Osteoblast (primary cell): ENCODE measurements at places on chromosomes 12 and 14. TPM values are rescaled to one million over a fixed set of nuclear protein-coding genes. Genes with fewer than 3 reads are reported as not detected.
A peak's percentile ranks its signal among the peaks of the same experiment; 100 is the strongest.

The FGD4 gene
- 5.6 and 11.9 TPM in 2 replicates for total RNA-seq

DNA sequence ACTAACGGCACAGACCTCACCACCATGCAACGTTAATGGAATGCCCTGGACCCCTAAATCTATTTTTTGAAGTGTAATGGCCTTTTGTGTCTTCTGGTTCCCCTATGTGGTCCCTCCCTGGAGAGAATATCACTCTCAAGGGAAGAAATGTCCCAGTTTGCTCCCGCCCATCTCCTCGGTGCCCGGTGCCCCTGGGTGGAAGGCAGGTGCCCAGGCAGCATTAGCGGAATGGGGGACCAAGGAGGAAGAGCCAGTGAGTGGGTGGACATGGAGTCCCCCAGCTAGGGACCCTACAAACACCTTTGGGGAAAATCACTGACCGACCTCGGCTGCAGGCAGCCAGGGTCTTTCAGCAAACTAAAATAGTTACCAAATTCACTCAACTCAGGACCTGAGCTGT lies 212.1 kb upstream of the RTL1 start:
- H3K27ac ChIP-seq, result no peak overlapping the region
- H3K27me3 ChIP-seq, result peaks cover 6% of the 10 kb centered on the region
- H3K36me3 ChIP-seq, result no peaks in the 10 kb centered on the region
- DNase-seq, result no peak
- no peak overlapping the region for H3K4me3 ChIP-seq
- H3K4me1 ChIP-seq, result peaks cover 6% of the 10 kb centered on the region

The NEUROD4 gene
- total RNA-seq, result not detected in 2 replicates

- H3K27ac ChIP-seq, result no peak overlapping the region
- H3K27me3 ChIP-seq, result no peaks in the 10 kb centered on the region
- H3K36me3 ChIP-seq, result no peaks in the 10 kb centered on the region
- no peak overlapping the region for H3K4me3 ChIP-seq
- DNase-seq, result peak; percentile 41
- no peaks in the 10 kb centered on the region for H3K4me1 ChIP-seq
Observed at GRCh38 chr12:104546575-104546974, 89.8 kb downstream of the CHST11 start.

The P2RX7 gene
- 3.8 and 4.0 TPM in 2 replicates for total RNA-seq

DNA sequence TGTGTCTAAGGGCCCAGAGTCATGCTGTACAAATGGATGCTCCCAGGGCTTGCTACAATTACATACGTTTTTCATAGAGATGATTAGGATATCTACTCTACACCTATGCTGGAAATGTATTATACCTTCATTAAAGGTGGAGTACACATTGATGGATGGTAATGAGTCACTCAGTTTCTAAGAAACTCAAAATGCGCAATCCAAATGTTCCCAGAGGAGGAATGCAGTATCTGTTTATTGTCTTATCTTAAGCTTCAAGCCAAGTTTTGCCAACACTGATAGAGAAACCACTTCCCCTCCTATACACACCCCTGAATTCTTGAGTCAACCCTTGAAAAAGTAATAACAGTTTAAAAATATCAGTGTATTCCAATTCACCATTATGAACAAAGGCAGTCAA lies 266.6 kb upstream of the FAR2 start:
- H3K27me3 ChIP-seq, result no peaks in the 10 kb centered on the region
- no peaks in the 10 kb centered on the region for H3K4me1 ChIP-seq
- no peak overlapping the region for H3K27ac ChIP-seq
- no peaks in the 10 kb centered on the region for H3K36me3 ChIP-seq
- no peak for DNase-seq

The SERPINA3 gene
- total RNA-seq, result 2.7 and 5.1 TPM in 2 replicates

GRCh38 chr14:71734885-71735284 lies 197.3 kb upstream of the RGS6 start:
- H3K27me3 ChIP-seq, result no peaks in the 10 kb centered on the region
- no peak overlapping the region for H3K27ac ChIP-seq
- peaks cover 92% of the 10 kb centered on the region for H3K36me3 ChIP-seq
- no peak overlapping the region for H3K4me3 ChIP-seq
- peaks cover 21% of the 10 kb centered on the region for H3K4me1 ChIP-seq
- peak; percentile 47 for DNase-seq

DNA sequence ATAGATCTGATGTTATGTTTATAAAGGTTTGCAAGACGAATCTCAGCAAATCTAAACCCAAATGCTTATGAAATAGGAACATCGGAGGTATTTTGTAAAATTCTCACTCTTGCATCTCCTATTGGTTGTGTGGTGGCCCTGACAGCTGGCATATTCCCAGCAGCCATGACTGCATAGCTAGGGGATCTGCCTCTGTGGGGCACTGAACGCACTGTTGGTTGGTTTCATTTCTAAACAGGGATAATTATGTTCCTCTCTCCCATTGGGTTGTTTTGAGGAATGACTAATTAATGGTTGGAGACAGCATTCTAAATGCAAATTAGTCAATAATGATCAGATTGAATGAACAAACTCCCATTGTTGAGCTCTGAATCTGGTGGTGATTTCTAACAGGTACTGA lies 2.7 kb upstream of the BEST3 start:
- H3K27ac ChIP-seq, result no peak overlapping the region
- no peaks in the 10 kb centered on the region for H3K36me3 ChIP-seq
- DNase-seq, result no peak
- H3K27me3 ChIP-seq, result peaks cover 6% of the 10 kb centered on the region

The FAM181A gene
- total RNA-seq, result not detected in 2 replicates

GRCh38 chr12:89349814-89350213 lies 2.5 kb downstream of the DUSP6 start:
- peak; percentile 91 for DNase-seq
- H3K27ac ChIP-seq, result peak overlapping the region; percentile 90
- H3K27me3 ChIP-seq, result no peaks in the 10 kb centered on the region
- H3K4me1 ChIP-seq, result peaks cover 45% of the 10 kb centered on the region
- peak overlapping the region; percentile 94 for H3K4me3 ChIP-seq

- no peak overlapping the region for H3K4me3 ChIP-seq
- DNase-seq, result no peak
Observed at GRCh38 chr12:132341318-132342050, 12.1 kb upstream of the GALNT9 start.

The CYP27B1 gene
- 0.29 and 0.36 TPM in 2 replicates for total RNA-seq

The NKX2-1 gene
- not detected in 2 replicates for total RNA-seq

DNA sequence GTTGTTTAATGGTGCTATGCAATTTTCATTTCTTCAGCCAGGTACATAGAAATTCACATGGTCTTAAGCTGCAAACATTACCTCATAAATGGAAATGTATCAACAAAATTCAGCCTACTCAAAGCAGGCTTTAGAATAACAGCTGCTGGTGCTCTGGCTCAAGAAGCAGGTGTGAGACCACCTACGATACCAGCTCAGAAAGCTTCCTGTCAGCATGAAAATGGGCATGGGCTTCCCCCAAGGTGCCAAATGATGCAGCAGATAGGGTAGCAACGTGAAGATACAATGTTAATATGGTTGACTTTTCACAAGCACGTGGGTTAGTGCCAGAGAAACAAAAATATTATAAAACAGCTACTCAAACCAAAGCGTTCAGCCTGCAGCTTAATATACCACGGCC lies 343.4 kb upstream of the PRICKLE1 start:
- H3K36me3 ChIP-seq, result no peaks in the 10 kb centered on the region
- peaks cover 5% of the 10 kb centered on the region for H3K27me3 ChIP-seq
- H3K4me1 ChIP-seq, result peaks cover 6% of the 10 kb centered on the region
- no peak overlapping the region for H3K4me3 ChIP-seq

GRCh38 chr12:31961137-31961536 lies 1.9 kb downstream of the RESF1 start:
- no peak overlapping the region for H3K4me3 ChIP-seq
- no peaks in the 10 kb centered on the region for H3K27me3 ChIP-seq
- peaks cover 7% of the 10 kb centered on the region for H3K36me3 ChIP-seq
- DNase-seq, result no peak
- peaks cover 15% of the 10 kb centered on the region for H3K4me1 ChIP-seq
- no peak overlapping the region for H3K27ac ChIP-seq

The NEDD8 gene
- total RNA-seq, result 56.3 and 69.1 TPM in 2 replicates

The DNAI7 gene
- total RNA-seq, result 0.29 and 0.36 TPM in 2 replicates

- peaks cover 8% of the 10 kb centered on the region for H3K27me3 ChIP-seq
- DNase-seq, result peak; percentile 98
- no peaks in the 10 kb centered on the region for H3K36me3 ChIP-seq
- H3K4me3 ChIP-seq, result no peak overlapping the region
- no peaks in the 10 kb centered on the region for H3K4me1 ChIP-seq
Observed at GRCh38 chr12:3273409-3273853, 196.3 kb downstream of the TSPAN9 start.

DNA sequence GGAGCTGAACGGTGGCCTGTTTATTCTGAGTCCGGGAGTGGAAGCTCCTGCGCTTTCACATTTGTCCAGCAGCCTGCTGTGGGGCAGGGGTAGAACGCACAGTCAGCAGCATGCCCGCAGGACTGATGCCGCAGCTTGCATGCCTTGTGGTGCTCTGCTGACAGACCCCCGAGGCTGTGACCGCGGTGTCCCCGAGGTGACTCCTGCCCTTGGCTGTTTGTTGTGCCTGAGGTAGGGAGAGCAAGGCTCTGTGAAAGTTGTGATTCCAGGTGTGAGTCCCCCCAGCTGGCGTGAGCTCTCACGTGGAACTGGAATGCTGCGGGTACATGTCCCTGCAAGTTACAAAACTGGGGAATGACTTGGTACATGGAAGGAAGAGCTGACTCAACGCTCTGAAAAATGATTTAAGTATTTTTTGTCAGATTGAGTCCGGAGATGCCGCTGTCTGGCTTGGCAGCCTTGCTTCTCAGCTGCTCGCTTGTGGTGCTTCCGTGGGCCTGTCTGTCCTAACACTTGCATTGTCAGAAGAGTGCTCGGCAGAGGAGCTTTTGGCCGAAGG lies 18.1 kb downstream of the MLXIP start:
- H3K36me3 ChIP-seq, result no peaks in the 10 kb centered on the region
- no peaks in the 10 kb centered on the region for H3K27me3 ChIP-seq
- H3K27ac ChIP-seq, result peak overlapping the region; percentile 52
- peaks cover 19% of the 10 kb centered on the region for H3K4me1 ChIP-seq
- no peak overlapping the region for H3K4me3 ChIP-seq

DNA sequence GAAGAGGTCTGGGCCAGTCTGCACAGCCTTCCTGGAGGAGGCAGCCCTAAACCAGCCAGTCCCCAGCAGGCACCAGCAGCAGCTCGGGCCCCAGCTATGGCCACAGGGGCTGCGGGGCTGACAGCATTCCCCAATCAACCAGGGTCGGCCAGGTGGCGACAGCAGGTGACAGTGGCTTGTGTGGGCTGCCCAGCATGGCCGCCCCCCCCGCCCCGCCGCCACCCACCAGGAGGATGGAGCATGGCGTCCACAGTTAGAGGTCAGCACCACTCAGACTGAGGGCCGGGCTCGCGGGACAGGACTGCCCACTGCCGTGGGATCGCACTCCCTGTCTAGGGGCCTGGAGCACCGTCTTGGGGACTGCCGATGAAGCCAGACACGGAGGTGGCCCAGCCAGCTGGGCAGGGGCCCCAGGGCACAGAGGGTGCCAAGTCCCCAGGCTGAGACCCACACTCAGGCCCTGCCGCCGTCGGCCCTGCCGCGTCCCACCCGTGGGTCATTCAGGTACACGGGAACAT lies 15.0 kb downstream of the AKT1 start:
- DNase-seq, result peak; percentile 75
- no peak overlapping the region for H3K27ac ChIP-seq
- H3K4me3 ChIP-seq, result no peak overlapping the region
- no peaks in the 10 kb centered on the region for H3K27me3 ChIP-seq

DNA sequence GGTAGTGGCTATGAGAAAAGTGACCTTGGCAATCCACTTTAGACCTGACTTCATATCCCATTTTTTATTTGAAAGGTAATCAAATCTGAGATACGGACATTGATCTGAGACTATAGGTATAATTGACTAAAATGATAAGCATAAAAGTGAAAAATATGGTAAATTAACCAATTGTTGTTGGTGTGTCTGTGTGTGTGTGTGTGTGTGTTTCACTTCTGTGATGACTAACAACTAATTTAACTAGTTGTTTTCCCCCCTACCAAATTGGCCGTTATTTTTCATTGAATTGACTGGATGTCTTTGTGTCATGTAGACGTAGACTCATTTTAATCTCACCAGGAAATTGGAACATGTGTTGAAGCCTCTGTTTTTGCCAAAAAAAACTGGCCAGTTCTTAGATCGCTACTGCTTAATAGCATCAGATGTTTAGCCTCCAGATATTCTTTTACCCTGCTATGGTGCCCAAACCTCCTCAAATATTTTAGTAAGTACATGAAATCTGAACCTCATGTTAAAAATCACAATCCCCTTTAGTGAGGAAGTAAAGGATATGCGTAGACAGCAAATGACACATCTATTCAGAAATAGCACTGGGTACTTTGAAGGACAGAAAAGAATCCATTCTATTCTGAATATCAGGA lies 395.0 kb downstream of the EGLN3 start:
- peaks cover 5% of the 10 kb centered on the region for H3K4me1 ChIP-seq
- no peaks in the 10 kb centered on the region for H3K27me3 ChIP-seq
- DNase-seq, result no peak
- H3K36me3 ChIP-seq, result no peaks in the 10 kb centered on the region
